ENCODE measurements at places on chromosomes 5 and 9.
A peak's percentile ranks its signal among the peaks of the same experiment; 100 is the strongest.

DNA sequence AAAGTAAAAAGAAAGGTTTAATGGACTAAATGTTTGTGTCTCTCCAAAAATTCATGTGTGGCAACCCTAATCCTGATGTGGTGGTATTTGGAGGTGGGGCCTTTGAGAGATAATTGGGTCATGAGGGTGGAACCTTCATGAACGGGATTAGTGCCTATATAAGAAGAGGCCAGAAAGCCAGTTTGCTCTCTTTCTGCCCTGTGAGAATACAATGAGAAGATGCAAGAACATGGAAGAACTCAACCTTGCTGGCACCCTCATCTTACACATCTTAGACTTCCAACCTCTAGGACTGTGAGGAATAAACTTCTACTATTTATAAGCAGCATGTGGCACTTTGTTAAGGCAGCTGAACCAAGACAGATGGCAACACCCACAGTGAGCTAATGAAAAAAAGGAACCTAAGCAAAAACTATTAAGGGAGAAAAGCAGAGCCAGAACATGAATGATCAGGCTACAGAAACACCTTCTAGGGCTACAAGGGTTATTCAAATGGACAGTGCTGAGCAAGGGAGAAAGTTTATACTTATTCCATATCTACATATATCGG lies 159.5 kb downstream of the PLK2 start:
- DNase-seq = no peak

- no peak for DNase-seq
Measured at GRCh38 chr5:99037668-99038067, 108.9 kb upstream of the CHD1 start.

GRCh38 chr9:84949258-84949657 lies 279.7 kb downstream of the NTRK2 start:
- no peak for DNase-seq

GRCh38 chr5:5018578-5018970 lies 121.6 kb upstream of the ADAMTS16 start:
- no peak for DNase-seq

DNA sequence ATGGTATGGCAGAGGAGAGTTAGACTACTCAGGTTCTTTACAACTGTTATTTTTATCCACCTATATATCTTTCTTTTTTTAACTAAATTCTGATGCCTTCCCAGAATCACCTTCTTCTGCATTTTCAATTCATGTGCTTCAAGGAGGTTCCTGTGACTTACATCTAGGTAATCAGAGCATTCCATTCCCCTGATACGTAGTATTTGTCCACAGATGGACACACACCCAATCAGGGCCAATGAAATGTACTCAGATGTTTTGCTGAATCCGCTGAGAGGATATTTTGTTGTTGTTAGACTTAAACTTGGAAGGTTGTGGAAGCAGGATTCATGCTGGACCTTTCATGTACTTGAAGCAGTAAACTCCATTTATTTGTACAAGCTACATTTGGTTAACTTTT lies 159.4 kb upstream of the FER start:
- no peak for DNase-seq

DNA sequence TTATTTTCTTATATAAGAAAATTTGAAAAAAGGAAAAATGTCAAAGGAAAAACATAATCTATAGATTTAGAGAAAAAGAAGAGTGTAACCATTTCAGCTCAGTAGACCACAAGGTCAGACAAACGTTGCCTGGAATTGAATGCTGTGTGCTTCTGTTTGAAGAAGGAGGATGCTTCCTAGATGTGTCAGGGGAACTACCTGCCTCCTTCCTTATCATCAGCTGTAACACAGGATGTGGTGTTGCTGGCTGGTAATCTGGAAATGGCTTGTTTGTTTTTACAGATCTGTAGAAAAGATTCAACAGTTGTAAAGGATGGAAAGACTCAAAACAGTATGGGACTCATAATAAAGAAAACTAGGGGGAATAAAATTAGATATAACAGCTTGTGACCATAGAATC lies 160.7 kb upstream of the MEF2C start:
- no peak for DNase-seq

GRCh38 chr9:123651273-123651672 lies 278.7 kb downstream of the DENND1A start:
- no peak for DNase-seq

DNA sequence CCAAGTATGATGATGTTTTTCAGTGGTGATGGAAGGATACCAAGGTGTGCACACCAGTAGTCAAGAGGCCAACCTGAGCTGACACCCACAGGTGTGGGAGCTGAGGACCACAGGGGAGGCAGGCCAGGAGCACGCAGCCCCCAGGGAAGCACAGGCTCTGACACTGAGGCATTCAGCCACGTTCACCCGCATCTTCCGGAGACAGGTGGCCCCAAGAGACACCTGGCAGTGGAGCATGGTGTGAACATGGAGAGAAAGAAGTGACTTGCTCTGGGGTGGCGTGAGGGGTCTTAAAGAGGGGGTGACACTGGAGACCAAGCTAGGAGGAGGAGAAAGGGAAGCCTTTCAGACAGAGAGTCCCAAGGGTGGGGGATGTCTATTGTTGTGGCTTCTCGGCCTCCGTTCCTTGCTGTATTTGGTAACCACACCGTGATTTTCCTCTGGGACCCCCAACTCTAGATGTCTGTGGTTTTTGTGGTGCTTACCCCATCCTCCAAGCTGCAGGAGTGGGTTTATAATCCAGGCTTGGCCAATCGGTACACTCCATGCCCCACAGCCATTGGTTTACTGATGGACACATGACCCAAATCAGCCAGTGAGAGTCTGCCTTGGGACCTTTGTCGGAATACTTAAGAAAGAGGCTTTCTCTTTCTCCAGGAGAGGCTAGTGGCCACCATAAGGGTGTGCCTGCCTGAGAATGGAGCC lies 84.6 kb downstream of the HRH2 start:
- DNase-seq = no peak

- no peak for DNase-seq
Measured at GRCh38 chr5:171544913-171545765, 125.7 kb downstream of the FGF18 start.

GRCh38 chr9:100739666-100740065 lies 161.8 kb downstream of the CAVIN4 start:
- no peak for DNase-seq

GRCh38 chr9:89362647-89363310 lies 44.5 kb downstream of the SECISBP2 start:
- no peak for DNase-seq

- no peak for DNase-seq
Measured at GRCh38 chr9:114613087-114613486, 2.0 kb downstream of the TMEM268 start.

DNA sequence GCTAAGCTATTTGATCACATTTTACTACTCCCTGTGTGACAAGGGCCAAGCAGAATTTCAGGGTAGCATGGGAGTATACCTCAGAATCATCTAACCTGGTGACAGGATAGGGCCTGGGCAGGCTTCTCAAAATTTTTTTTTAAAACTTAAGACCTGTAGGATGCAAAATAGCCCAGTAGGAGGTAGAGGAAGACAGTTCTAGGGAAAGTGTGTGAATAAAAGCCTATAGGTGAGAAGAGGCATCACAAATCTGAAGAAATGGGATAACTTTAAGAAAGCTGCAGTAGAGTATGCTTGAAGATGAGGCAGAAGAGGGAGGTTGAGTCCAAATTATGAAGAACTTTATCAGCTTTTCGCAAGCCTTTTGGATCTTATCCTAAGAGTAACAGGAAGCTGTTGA lies 32.3 kb downstream of the CNTRL start:
- DNase-seq = peak; percentile 29

DNA sequence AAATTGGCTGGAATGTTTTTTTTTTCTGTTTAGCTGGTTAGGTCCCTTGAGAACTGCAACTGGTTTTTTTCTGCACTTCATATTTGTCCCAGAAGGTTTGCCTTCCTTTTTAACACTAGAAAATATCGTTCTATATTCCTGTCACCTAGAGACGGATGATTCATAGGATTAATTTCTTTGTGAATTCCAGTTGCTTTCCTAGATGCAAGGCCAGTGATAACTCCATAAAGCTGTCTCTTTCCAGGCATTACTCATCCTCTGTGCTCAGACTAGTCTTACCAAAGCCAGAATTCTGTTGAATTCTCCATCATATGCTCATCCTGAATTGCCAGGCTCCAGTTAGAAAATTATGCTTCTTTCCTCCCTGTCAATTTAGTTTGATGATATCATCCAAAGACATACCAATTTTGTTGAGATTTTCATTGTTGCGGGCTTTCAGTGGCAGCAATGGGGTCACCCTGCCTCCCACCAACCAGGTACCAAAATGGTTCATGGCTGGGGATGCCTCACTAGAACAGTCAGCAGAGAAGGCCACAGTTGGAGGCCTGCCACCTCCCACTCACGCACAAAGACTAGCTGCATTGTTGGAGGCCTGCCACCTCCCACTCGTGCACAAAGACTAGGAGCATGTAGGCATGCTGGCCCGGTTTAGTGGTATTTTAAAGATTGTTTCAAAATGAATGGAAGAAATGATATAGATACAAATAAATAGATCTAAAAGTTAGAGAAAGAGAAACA lies 8.5 kb downstream of the BAAT start:
- peak; percentile 83 for DNase-seq

DNA sequence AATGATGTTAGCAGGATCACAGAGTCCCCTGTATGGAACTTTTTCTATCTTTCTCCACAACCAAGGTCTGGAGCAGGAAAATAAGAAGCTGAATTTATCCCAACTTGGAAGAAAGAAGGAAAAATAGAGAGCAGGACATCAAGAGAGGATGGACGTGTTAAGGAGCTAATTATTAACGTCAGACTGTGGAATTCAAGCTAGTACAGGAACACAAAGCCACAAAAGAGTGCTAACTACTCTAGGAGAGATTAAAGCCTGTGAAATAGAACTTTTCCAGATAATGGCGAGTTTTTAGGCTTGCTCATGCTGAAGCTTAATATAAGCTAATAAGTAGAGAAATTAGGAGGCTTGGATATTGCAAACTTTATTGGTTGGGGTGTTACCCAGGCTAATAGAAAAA lies 632 bp upstream of the SPINK13 start:
- DNase-seq = no peak

DNA sequence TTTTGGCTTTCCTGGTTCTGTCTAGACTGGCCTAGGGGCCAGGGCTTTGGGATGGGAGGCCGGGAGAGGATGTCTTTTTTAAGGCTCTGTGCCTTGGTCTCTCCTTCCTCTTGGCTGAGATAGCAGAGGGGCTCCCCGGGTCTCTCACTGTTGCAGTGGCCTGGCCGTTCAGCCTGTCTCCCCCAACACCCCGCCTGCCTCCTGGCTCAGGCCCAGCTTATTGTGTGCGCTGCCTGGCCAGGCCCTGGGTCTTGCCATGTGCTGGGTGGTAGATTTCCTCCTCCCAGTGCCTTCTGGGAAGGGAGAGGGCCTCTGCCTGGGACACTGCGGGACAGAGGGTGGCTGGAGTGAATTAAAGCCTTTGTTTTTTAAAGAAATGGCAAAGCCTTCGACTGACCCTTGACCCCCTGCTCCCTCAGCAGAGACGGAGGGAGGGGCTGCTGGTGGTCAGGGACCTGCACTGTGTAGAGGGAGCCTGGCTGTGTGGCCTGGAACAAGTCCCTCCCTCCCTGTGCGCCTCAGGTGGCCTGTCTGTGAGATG lies 11.1 kb downstream of the FPGS start:
- no peak for DNase-seq

DNA sequence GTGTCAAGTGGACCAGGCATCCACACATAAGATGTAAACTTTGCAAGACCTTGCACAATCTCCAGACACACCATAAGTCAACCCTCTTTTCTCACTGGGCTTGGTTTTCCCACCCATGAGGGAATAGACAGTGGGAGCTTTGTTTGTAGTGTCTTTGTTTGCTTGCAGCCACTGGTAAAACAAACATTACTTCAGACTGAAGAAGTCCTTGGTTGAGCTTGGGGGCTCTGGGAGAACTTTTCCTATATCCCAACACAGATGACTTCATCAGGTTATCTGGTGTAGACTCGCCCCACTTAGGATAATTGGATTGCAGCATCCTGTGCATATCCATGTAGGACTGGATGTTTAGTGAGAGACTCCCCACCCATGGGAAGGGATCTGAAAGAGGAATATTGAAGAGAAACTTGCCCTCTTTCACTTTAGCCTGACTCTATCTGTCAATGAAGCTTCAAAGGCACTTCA lies 11.5 kb upstream of the ADGRV1 start:
- no peak for DNase-seq

GRCh38 chr5:123997462-123998215 lies 485.7 kb downstream of the CSNK1G3 start:
- no peak for DNase-seq

GRCh38 chr5:86786955-86787354 lies 169.2 kb downstream of the COX7C start:
- DNase-seq = no peak

DNA sequence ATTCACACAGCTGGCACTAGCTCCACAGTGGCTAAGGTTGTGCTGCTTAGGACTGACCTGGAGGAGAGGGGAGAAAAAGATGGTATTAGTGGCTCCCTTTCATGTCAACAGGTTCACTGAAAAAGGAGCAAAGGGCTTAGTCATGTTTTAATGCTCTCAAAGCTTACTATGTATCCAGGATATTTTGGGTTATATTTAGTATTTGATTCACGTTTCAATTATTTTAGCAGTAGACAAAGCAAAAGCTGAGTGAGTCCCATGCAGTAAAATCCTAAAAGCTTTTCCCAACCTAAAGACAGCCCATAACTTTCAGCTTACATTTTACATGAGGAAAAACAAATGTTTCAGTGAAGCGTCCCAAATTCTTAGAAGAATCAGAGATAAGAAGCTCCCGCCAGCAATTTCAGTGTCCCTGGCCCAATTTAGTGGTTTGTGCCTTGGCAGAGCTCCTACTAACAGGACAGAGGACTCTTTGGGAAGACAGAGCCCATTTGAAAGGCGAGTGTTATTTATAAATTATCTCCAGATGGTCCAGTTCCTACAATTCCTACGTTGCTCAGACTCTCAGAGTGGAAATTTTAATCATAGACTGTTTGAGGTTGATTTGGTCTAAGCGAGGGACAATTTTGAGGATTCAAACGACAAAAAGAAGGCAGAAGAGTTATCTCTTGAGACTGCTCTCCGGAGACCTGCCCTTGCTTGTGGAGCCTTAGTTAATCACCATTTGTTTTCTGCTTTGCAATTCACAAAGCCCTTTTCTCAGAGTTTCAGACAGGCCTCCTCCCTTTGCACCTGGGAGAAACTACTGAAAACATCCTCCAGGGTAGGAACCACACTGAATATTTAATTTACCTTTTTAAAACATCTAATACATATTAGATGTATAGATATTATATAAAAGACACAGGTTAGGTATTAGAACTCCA lies 225.0 kb upstream of the ANKRD55 start:
- peak; percentile 59 for DNase-seq

- DNase-seq = no peak
Measured at GRCh38 chr5:151068433-151069197, 12.2 kb downstream of the TNIP1 start.

- DNase-seq = peak; percentile 40
Measured at GRCh38 chr9:100515578-100516494, 42.9 kb downstream of the TMEFF1 start.

GRCh38 chr9:77038281-77039036 lies 19.0 kb downstream of the FOXB2 start:
- no peak for DNase-seq

DNA sequence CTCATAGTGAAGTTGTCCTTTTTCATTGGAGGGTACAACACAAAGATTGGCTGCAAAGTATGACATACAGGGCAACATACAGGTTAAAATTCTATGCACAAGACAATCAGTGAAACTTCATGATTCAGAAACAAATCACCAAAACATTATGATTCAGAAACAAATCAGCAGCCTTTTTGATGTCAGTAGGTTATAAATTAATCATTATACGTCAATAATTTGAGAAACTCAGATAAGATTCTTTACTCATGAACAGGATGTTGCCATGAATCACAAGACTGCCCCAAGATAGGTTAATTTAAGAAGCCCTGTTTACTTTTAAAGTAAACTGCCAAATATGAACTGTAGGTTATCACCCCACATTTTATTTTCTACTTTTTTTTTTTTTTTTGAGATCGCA lies 62.2 kb upstream of the IL33 start:
- DNase-seq = no peak

- no peak for DNase-seq
Measured at GRCh38 chr5:72883850-72884249, 67.4 kb downstream of the TNPO1 start.

All from cardiac muscle cell (in vitro differentiated cells and primary cell).